ENCODE measurements at places on chromosomes 3 and 15.

DNA sequence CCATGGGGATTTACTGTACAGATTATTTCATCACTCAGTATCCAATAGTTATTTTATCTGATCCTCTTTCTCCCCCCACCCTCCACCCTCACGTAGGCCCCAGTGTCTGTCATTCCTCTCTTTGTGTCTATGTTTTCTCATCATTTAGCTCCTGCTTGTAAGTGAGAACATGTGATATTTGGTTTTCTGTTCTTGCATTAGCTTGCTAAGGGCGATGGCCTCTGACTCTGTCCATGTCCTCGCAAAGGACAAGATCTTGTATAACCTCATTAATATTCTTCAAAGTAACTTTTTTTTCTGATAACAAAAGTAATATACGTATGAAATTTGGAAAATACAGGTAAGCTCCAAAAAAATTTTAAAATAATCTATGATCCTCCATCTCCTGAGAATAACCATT, 67.4 kb downstream of the MAP3K13 start:
- DNase-seq, result no peak

- no peak for DNase-seq
Measured at GRCh38 chr3:53153980-53154379, 7.0 kb upstream of the PRKCD start.

- DNase-seq, result no peak
Measured at GRCh38 chr3:110026421-110026820, 689.1 kb upstream of the DPPA4 start.

- no peak for DNase-seq
Measured at GRCh38 chr15:40270246-40270995, 12.4 kb downstream of the ANKRD63 start.

DNA sequence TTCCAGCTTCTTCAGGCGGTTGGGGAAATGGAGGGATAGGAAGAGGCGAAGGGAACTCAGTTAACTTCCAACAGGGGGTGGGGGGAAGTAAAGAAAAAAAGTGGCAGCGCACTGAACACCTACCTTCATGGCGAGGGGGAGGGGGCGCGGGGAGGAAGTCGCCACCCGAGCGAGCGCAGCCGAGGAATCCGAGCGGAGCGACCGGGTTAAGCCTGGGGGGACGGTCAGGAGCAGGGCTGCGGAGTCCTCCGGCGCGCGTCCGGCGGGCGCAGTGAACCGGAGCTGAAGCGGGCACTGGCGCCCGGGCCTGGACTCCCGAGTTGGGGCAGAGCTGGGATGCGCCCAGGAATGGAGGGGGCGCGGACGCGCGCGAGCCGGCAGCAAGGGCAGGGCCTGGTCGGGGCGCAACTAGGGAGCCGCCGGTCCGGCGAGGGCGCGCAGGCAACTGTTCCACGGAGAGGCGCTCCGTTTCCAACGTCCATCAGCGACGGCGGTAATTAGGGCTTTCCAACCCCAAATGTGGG, at the start of gene WNT5A:
TSS of gene WNT5A (minus strand) at position 450 of the 524 bp plus-strand sequence. CDS start at position 129, 321 bp downstream.
- DNase-seq, result no peak

- no peak for DNase-seq
Measured at GRCh38 chr15:59345326-59345725, 27.3 kb downstream of the MYO1E start.

DNA sequence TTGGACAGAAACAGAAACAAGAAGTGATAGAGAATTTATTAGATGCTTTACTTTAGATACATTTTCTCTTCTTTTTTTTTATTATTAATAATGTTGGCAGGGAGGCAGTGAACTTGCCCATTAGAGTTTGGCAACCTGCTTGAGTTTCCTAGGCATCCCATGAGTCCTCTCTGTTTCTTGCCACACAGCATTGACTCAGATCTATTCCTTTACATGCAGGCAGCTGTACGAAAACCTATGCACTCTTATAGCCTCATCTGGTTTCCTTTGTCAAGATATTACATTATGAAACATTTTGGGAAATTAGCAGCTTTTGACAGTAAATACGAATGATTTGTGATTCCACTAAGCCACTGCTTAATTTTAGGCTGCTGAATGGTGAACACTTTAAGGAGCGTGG, 23.3 kb downstream of the IL1RAP start:
- DNase-seq, result no peak

DNA sequence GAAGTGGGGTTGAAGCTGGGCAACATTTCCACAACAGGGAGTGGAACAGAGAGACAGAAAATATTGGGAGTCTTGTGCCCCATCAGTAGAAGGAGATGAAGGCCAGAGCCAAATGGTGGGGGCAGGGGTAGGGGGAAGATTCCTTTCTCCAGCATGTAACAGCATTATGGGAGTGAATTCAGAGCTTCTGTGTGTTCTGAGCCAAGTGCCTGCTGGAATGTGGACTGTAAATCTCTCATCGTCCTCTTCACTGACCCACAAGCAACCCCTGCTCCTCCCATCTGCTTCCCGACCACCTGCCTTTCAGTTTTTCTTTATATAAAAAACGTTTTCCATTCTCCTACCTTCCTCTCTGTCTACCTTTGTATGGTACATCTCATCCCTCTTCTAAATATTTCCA, 344.2 kb upstream of the TPRG1 start:
- no peak for DNase-seq

DNA sequence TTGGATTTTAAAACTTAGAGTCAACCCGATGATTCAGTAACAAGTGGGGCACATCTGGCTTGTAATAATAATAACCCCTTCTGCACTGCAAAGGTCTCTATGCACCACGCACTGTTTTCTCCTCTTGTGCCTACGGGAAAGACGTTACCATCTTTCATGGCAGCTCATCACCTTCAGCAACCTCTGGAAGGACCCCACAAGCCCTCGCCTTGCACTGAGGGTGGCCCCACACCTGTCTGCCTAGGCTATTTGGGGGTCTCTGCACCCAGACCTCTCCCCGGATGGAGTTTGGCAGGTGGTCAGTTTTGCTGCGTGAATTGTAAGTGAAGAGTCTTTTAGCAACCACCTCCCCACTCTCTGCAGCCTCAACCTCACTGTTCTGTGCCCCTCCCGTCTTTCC, 138.6 kb upstream of the MEF2A start:
- no peak for DNase-seq

GRCh38 chr3:136958939-136959338, 1.2 kb downstream of the IL20RB start:
- no peak for DNase-seq

- DNase-seq, result no peak
Measured at GRCh38 chr3:56629451-56629850, 53.6 kb downstream of the TASOR start.

GRCh38 chr3:121545049-121545573, 677 bp downstream of the POLQ start:
- no peak for DNase-seq

- DNase-seq, result peak; percentile 36
Measured at GRCh38 chr15:60751985-60752952, 273.3 kb upstream of the ICE2 start.

DNA sequence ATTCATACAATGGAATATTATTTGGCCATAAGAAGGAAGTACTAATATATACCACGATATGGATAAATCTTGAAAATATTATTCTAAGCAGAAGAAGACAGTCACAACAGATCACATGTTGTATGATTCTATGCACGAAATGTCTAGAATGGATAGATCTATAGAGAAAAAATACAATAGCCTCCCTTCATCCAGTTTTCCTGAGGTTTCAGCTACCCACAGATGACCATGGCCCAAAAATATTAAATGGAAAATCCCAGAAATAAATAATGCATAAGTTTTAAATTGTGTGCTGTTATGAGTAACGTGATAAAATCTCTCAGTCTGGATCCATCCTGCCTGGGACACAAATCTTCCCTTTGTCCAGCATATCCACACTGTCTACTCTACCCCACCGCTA, 162.2 kb upstream of the ST8SIA2 start:
- no peak for DNase-seq

DNA sequence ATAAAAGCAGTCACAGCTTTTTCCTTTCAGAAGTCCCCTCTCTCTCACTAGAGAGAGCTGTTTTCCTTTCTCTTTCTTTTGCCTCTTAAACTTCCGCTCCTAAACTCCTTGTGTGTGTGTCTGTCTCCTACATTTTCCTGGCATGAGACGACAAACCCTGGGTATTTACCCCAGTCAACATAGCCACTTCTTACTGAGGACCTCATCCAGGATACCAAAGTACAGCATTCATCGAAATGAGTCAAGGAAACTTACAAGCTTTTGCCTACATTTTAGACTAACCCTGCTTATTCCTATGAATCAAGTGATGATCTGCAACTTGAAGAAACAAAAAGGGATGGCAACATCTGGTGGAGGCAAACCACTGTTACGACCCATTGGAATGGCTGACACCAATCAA, 16.7 kb downstream of the PATL2 start:
- no peak for DNase-seq

DNA sequence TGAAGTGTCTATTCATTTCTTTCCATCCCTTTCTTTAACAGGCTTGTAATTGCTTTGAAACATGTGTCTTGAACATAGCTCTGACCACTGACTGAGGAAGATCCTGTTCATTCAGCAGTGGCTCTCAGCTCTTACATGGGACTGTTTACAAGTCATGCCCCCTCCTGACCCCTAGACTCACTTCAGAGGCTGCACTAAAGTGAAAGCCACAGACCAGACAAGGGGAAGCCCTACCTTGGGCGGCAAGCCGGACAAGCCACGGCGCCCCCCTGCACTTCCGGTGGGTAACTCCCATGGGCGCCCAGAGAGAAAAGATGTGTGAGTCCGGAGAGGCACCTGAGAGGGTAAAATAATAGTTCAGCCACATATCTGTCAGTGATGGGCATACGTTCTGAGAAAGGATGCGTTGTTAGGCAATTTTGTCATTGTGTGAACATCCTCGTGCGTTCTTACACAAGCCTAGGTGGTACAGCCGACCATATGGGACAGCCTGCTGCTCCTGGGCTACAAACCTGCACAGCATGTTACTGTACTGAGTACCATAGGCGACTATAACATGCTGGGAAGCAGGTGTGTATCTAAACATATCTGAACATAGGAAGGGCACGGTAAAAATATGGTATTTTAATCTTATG, 116.2 kb downstream of the CHSY1 start:
- no peak for DNase-seq

DNA sequence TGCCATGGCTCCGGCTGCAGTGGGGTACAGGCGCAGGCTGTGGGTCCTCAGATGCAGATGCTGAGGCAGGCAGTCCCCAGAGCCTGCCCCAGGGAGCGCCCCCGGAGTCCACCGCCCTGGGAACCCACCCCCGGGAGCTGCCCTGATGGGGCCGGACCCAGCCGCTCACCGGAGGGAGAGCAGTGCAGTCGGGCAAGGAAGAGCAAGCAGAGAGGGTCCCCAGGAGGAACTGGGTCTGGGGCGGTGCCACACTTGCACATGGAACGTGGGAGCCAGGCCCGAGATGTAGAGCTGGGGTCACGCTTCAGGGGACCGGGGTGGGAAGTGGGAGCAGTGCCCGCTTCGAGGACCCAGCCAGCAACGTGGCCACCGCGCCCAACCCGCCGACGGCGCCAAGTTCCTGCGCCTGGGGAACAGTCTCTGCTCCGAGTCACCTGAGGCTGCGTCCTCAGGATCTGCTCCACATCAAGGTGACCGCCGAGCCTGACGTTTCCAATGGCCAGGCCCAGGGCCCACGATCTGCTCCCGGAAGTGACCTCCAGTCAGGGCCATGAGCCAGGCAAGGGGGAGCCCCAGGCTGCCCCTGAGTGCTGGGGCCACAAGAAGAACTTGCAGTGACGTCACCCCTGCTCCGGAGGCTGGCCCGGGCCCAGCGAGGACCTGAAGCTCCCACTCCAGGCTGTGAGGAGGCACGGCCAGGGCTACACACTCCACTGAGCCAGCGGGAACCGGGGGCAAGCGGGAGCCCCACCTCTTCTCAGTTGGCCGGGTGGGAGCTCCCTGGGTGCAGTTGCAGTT, 27.0 kb upstream of the TFG start:
- DNase-seq, result peak; percentile 13

DNA sequence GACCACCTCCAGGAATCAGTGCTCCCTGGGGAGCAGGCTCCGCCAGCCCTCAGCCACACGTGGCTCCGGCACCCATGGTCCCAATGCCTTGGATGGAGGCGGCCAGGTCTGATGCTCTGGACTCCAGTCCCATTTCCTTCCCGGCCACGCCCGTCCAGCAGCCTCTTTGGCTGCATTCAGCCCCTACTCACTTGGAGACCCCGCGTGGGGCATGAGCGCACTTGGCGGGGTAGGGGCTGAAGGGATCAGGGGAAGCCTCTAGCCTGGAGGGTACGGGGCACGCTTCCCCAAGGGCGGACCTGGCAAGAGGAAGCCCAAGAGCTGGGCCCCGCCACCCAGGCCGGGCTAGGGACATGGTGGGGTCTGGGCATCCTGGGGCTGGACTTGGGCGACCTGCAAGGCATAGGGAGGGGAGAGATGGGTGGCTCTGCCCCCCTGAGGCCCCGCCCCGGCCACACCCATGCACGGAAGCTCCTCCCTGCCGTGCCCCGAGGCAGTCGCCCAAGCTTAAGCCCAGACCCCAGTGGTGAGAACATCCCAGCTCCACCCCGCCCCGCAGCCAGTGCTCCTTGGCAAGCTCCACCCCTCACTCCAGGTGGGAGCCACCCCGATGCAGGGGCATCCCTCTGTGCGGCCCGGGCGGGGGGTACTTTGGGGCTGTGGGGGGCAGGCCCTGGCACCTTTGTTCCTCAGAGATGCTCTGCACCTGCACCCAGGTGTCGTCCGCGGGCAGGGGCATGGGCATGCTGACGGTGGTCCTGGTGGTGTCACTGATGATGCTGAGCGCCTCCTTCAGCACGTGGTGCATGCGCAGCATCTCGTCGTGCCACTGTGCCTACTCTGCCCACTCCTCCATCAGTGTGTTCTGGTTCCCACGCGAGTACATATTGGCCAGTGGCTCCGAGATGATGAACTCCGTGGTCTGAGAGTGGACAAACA, 163.5 kb downstream of the GOLGA6L4 start:
- DNase-seq, result no peak

- DNase-seq, result no peak
Measured at GRCh38 chr3:72151465-72152238, 366.7 kb upstream of the PROK2 start.
